ENCODE measurements at places on chromosomes 4 and X.
A peak's percentile ranks its signal among the peaks of the same experiment; 100 is the strongest.

DNA sequence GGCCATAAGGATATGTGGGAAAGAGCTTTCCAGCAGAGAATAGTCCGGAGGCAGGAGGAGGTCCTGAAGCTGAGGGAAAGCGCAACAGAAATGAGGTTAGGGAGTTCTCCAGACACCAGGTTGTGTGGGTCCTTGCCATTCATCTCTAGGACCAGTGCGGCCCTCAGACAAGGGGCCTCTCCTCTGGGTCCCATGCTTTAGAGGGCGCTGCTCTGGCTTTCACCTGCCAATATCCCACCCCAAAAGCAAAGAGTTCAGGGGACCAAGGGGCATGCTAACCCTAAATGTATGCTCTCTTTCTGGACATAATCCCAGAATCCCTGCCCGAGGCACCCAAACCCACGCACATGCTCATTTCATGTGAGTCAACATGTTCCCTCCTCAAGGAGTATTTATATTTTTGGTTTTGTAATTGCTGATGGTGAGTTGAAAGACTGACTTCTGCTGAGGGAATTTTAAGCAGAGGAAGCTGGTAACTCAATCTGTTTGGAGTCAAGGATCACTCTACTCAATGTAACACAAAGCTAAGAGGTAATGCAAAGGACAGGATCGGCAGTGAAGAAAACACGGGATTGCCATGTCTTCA, 14.8 kb downstream of the RPL34 start:
- no peak for DNase-seq

DNA sequence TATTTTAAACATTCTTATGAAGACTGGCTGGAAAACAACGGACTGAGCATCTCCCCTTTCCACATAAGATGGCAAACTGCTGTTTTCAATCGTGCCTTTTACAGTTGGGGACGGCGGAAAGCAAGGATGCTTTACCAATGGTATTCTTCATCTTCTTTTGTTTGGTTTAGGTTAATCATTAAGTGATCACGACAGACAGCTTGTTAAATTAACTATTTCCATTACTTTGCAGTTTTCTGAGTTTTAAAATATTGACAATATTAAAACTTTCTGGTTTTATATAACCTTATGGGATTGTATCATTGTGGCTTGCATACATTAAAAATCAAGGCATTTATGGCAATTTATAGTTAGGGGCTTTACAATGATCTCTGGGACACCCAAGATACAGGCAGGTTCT, 3.8 kb downstream of the MBTPS2 start:
- DNase-seq = no peak

DNA sequence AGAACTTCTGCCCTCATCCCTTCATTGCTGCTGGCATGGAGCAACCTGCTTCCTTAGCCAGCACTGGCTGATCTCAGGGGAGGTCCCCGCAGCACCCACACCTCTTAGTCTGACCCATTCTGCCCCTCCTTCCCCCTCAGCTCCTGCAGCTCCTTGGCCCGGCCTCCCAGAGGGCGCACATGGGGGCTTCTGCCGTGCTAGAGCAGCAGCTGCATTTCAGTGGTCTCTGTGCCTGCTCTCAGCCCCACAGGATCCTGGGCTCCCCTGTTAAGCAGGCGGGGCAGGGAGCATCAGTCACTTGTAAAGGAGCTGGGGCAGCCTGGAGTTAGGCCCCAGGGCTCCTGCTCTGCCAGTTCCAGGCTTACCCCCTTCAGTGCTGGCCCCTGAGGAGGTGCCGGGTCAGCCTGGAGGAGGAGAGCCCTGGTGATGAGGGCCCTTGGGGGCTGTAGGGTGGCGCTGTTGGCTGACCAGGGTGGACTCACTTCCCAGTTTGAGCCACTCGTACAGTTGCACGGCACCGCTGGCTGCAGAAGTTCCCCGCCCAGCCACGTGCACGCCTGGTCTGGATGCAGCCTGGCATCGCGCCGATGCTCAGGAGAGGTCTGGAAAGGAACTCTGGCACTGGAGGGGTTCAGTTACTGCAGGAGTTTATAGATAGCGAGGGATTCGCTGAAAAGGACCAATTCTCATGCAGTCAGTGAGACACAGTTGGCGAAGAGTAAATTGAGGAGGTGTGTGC, 85.1 kb upstream of the PSAPL1 start:
- DNase-seq = no peak

- no peak for DNase-seq
These were observed 248.5 kb downstream of the TENM3 start for GRCh38 chr4:182491719-182492118.

DNA sequence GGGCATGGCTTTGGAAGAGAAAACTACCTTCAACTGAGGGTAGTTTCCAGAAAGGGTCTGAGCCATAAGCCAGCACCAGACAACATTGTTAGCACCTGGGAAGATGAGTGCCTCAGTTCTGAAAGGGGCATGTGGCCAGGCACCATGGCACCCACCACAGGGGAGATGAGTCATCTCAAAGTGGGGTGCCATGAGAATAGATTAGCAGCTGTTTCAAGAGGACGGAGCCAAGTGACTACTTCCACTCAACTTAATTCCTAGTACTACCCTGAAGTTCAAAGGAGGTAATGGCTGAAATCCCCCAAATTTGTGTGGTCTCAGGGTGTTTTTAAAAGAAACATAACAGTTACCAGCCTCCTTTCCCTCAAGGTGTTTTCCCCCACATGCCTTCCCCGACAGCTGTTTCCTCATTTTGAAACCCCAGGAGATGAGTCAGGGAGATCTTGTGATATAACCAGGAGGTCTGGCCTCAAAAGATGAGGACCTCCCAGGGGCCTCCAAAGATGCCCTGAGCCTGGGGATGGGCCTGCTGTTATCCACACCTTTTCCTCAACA, 27.8 kb upstream of the FTHL17 start:
- no peak for DNase-seq

- DNase-seq = no peak
These were observed 100.8 kb upstream of the PLS3 start for GRCh38 chrX:115459883-115460880.

GRCh38 chr4:187603093-187604025, 392.2 kb upstream of the ZFP42 start:
- peak; percentile 96 for DNase-seq

DNA sequence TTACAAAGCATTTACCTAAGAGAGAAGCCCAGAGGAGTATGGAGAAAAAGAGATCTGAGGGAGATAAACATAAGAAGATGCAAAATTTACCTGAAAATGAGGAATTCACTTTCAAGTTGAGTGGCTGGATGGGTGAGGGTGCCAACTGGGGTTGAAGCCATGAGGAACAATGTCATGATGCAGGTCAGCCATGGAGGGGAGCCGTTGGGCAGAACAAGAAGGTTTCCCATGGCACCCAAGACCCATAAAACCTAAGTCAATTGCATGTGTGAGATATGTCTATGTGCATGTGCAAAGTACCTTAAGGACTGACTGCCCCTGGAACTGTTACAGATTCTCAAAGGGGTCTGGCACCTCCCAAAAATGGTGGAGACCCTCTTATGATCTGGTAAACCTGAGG, 46.6 kb upstream of the PRRG1 start:
- DNase-seq = no peak

- no peak for DNase-seq
These were observed 117.1 kb downstream of the SPANXA1 start for GRCh38 chrX:141467442-141467841.

GRCh38 chrX:150155436-150156035, 207.6 kb upstream of the MAMLD1 start:
- peak; percentile 17 for DNase-seq
